Stimulated activated CD4-positive, alpha-beta T cell treated with anti-CD3 and anti-CD28 coated beads, Interleukin-1b, Interleukin-23, amount 100 ng/mL, for 1 hour (primary cell): ENCODE measurements at places on chromosomes 4 and X.

GRCh38 chrX:69025802-69026301, 139.4 kb downstream of the PJA1 start:
- DNase-seq, result no peak

GRCh38 chr4:109419679-109420078, 13.9 kb upstream of the SEC24B start:
- no peak for DNase-seq

GRCh38 chr4:41204400-41204978, 9.9 kb downstream of the APBB2 start:
- no peak for DNase-seq

DNA sequence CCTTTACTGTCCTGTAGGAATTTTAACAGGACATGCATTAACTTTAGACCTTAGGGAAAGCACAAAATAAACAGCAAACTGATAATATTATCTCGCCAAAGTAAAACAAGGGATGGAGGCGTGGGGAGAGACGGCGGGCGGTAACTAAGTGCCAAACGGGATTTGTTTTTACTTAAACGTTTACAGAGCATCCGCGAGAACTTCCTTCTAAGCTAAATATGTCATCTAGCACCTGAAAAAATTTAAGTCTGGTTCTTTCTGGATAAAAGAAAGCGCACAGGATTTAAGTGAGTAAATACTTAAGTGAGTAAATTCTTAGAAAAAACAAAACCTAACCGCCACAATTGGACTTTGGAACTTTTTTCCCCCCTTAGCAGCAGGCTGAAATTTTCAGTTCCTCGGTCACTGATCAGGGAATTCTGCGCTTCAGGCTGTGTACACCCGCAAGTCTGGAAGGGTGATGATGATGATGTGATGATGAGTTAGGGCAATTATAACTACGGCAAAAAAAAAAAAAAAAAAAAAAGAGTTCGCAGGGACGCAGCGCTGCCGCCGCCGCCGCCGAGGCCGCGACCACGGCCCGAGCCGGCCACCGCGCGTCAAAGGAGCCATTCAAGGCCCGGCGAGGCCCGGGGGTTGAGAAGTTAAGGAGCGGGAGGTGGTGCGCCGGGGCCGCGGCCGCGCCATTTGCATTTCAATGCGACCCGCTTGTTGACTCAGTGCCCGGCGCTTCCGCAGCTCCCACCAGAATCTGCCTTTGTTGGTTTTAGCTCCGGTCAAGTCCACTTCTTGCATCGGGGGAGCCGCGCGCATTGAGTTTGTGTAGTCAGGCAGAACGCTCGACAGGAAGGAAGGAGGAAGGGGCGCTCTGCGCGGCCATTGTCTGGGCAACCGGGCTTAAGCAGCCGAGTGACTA, 108.8 kb downstream of the SPRY1 start:
- DNase-seq, result no peak

- no peak for DNase-seq
Measured at GRCh38 chr4:64146030-64146429, 263.2 kb downstream of the TECRL start.

DNA sequence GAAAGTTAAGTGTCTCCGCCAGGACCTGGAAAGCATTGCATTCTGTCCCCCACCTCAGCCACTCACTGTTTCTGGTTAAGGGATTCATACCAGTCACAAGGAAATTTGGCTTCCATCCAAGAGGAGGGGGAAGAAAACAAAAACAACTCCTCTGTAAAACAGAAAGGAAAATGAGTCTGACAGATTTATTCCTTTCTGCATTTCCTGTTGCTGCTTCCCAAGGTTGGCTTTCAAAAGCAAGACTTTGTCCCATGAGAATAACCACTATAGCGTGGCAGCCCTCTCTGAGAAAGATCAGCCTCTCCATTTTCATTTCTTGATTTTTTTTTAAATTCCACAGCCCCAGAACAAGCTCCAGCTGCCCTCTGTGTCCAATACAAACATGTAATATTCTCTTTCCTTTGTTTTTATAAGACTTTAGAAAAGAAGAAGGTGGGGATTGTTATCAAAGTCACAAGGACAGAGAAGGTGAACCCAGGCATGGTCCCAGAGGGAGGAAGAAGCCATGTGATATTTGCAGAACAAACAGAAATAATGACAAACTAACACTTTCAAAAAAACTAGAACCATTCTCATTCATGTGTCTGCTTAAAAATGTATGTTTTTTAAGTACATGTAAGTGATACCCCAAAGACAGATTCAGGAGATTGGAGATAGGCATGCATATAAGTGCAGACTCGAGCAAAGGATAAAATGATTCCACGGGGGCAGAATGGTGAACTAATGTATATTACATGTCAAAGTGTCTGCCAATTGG, 90.7 kb upstream of the DCLK2 start:
- no peak for DNase-seq

GRCh38 chr4:105556206-105556605, 3.8 kb downstream of the ARHGEF38 start:
- DNase-seq, result no peak

DNA sequence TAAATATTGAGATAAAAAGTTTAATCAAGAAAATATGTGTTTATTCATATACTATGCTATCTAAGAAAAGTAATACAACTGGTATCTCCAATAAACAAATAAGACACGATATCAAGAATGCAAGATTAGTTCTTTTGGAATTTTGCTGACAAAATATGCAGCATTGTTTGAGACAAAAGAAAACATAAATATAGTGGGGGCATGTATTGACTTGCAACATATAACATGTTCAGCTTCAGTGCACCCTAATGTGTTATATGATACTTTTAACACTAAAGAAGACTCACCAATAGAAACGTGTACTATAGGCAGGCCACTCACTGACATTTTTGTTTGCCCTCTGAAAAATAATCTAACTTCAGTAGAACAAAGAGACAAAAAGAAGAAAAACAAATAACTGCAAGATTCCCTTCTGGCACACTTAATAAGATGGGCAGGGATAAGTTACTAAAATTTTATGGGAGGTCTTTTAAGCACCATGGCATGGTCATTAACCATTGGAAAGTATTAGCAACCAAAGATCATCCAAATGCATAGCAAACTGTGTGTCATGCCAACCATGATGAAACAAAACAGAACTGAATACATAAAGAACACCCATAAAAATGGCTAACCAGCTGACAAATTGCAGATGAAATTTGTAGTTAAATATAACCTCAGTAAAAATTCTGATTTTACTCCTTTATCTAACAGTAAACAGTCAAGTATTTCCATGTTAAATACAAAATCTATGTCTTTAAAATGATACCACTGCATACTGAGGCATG, 447.9 kb upstream of the FAM241A start:
- no peak for DNase-seq

GRCh38 chr4:6233929-6234328, 33.6 kb upstream of the JAKMIP1 start:
- DNase-seq, result no peak
